Hematopoietic multipotent progenitor cell treated with erythropoietin and hydrocortisone succinate and interleukin-3 and kit ligand, for 4 days (in vitro differentiated cells): ENCODE measurements at places on chromosomes 4 and X.

DNA sequence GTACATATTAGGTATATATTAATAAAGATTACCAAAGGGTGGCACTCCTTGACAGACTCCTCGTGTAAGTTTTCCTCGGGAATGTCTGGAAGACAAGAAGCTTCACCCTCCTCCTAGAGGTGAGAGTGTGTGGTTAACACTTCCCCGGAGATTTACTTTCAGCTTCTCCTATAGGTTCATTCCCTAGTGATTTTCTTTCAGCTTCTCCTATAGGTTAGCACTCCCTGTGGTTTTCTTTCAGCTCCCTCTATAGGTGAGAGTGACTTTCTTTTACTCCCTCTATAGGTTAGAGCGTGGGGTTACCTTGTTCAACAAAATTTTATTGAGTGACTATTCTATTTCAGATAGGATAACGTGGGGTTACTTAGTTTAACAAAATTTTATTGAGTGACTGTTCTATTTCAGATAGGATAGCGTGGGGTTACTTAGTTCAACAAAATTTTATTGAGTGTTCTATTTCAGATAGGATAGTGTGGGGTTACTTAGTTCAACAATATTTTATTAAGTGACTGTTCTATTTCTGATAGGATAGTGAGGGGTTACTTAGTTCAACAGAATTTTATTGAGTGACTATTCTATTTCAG lies 106.0 kb upstream of the PLAC1 start:
- DNase-seq = peak; percentile 62

DNA sequence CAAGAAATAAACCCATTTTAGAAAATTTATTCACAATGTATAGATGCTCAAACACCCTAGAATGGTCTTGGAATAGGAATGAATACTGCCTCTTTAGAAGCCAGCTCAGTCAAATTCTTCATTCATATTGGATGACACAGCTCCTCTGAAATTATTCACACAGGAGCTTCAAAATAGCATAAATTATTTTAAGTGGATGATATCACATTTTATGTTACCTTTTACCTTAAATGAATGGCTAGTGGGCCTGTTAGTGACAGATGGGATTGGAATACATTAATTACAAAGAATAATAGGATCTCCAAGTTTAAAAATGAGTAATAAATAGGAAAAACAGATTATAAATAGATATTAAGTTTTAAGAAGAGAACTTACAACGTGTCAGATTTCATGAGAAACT lies 184.4 kb downstream of the GABRB1 start:
- DNase-seq = no peak

GRCh38 chrX:119089619-119090018 lies 16.8 kb downstream of the CT47C1 start:
- DNase-seq = no peak

GRCh38 chr4:2697995-2698414 lies 58.1 kb downstream of the TNIP2 start:
- DNase-seq = no peak

GRCh38 chrX:17441965-17442364 lies 67.0 kb downstream of the NHS start:
- no peak for DNase-seq

- no peak for DNase-seq
Measured at GRCh38 chrX:13685126-13685763, 3.7 kb upstream of the RAB9A start.

DNA sequence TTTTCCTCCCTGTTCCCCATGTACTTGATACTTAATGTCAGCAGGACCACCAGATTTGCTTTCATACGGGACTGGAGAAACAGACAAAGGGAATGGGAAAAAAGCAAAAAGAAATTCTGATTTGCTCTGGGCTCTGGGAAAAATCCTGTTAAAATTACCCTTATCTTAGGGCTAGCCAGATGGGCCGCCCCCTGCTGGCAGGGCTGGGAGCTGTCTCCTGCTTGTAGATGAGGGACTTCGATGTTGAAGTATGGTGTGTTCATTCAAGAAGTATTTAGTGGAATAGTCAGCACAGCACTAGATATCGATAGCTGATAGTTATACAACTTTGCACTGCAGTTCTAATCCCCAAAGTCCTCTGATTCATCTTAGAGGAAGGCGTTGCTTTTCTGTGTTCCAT lies 45.8 kb downstream of the BCORL1 start:
- peak; percentile 56 for DNase-seq

DNA sequence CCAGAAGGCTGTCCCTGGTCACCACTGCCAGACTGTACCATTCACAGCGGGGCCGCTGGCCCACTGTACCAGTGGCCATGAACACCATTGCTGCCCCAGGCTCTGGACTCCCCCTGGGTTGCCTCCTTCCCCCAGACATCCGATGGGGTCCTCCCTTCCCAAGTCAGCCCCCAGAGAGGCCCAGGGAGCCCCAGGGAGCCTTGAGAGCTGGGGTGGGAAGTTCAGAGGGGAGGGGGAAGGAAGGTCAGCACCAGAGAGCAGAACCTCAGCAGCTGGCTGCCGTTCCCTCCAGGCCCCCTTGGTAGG lies 441 bp upstream of the ARHGAP4 start:
- DNase-seq = no peak

GRCh38 chr4:142690406-142691163 lies 155.5 kb downstream of the INPP4B start:
- no peak for DNase-seq

- DNase-seq = peak; percentile 63
Measured at GRCh38 chr4:22416403-22416802, 99.5 kb downstream of the ADGRA3 start.

DNA sequence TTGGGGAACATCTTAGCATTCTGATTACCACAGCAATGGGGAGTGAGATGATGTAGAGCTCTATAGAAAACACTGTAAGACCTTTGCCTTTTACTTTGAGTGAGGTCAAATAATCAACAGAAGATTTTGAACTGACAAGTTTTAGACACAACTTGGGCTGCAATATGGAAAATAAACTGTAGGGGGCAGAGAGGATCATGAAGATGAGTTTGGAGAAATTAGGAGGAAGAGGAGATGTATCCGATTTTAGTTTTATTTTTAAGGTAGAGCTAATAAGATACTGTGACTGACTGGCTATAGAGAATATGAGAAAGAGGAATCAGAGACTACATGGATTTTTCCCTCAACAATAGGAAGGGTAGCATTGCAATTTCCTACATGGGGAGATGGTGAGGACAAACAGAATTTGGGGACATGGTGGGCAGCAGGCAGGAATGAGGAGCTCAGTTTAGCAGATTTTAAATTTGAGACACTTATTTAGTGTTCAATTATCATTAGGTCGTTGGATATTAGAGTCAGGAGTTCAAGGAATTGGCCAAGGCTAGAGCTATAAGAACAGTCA lies 563.1 kb downstream of the INPP4B start:
- peak; percentile 55 for DNase-seq

- DNase-seq = no peak
Measured at GRCh38 chr4:16503421-16504100, 277.3 kb upstream of the TAPT1 start.
